Progenitor cell of endocrine pancreas (in vitro differentiated cells): ENCODE measurements at places on chromosomes 7 and 10. TPM values are rescaled to one million over a fixed set of nuclear protein-coding genes. Genes with fewer than 3 reads are reported as not detected.

Gene GIMAP8
- not detected in 2 replicates for total RNA-seq

Gene SEMA3D
- total RNA-seq = 27.9 and 36.3 TPM in 2 replicates

Gene MGAM2
- 1.2 and 1.6 TPM in 2 replicates for total RNA-seq

Gene PTPRN2
- total RNA-seq = 9.4 and 11.4 TPM in 2 replicates

Gene SEM1
- 62.9 and 64.2 TPM in 2 replicates for total RNA-seq

Gene FAM237B
- not detected in 2 replicates for total RNA-seq

Gene ACSM6
- not detected in 2 replicates for total RNA-seq

Gene HOXA7
- 1.4 and 1.5 TPM in 2 replicates for total RNA-seq

Gene FUOM
- total RNA-seq = 14.7 and 16.2 TPM in 2 replicates

Gene ZNF32
- total RNA-seq = 52.0 and 57.6 TPM in 2 replicates

Gene AKR1B1
- total RNA-seq = 96.0 and 99.8 TPM in 2 replicates

Gene STEAP1
- 5.1 and 5.8 TPM in 2 replicates for total RNA-seq

Gene SPAG6
- total RNA-seq = 8.5 and 8.9 TPM in 2 replicates

Gene FGL2
- total RNA-seq = not detected in 2 replicates

Gene DGKB
- 0.74 and 1.0 TPM in 2 replicates for total RNA-seq

Gene AKR1C2
- total RNA-seq = 7.2 and 12.6 TPM in 2 replicates

DNA sequence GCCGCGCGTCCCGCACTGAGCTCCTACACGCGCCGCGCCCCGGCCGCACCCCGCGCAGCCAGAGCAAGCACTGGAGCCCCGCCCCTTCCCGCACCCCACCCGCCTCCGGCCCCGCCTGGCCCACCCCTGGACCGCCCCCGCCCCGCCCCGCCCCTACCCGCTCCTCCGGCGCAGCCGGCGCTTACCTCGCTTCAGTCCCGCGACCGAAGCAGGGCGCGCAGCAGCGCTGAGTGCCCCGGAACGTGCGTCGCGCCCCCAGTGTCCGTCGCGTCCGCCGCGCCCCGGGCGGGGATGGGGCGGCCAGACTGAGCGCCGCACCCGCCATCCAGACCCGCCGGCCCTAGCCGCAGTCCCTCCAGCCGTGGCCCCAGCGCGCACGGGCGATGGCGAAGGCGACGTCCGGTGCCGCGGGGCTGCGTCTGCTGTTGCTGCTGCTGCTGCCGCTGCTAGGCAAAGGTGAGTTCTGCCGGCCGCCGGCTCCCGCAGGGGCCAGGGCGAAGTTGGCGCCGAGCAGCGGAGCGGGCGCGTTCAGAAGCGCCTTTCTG is at the start of gene RET:
TSS of gene RET (plus strand) at position 194 of the 545 bp plus-strand sequence. CDS start at position 384, 190 bp downstream.
- H3K27me3 ChIP-seq = peaks cover 78% of the 10 kb centered on the region
- H3K36me3 ChIP-seq = no peaks in the 10 kb centered on the region
- no peak for DNase-seq

DNA sequence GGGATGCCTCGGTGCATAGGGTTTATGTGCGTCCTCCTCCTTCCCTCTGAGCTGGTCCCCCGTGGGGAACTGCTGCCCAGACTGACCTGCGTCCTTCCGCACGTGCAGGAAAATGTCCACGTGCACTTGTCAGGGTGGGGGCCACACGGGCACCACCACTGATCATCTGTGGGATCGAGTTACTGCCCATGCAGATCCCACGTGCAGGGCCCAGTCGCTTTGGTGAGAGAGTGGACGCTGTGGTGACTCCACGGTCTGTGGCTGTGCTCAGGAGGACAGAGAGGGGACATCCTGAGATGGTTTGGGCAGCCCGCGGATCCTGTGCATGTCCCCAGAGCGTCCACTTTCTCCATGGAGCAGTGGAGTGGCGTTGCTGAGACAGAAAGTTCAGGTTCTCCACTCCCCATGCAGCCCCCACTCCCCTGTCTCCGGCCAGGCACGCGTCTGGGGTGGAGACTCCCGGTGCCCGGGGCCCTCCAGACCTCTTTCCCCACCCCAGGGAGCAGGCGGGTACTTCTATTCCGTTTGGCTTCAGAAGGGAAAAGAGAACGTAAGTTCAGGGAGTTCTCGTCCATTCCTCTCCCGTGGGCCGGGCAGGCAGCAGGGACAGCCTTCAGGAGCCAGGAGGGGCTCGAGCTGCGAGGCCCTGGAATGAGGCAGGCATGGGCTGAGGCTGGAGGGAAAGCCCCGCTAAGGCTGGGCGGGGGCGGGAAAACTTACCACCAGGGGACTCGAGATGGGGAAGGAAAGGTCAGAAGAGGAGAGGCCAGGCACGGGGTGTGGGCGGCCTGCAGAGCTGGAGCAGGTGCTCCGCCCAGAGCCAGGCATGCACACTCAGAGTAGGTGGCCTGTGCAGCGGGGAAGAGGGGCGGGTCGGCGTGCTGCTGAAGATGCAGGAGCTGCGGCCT is 59.9 kb downstream of the EGFR start:
- no peaks in the 10 kb centered on the region for H3K27me3 ChIP-seq
- H3K4me1 ChIP-seq = peaks cover 50% of the 10 kb centered on the region
- DNase-seq = no peak
- H3K27ac ChIP-seq = peak overlapping the region; percentile 57
- no peak overlapping the region for H3K4me3 ChIP-seq
- peaks cover 1% of the 10 kb centered on the region for H3K36me3 ChIP-seq

DNA sequence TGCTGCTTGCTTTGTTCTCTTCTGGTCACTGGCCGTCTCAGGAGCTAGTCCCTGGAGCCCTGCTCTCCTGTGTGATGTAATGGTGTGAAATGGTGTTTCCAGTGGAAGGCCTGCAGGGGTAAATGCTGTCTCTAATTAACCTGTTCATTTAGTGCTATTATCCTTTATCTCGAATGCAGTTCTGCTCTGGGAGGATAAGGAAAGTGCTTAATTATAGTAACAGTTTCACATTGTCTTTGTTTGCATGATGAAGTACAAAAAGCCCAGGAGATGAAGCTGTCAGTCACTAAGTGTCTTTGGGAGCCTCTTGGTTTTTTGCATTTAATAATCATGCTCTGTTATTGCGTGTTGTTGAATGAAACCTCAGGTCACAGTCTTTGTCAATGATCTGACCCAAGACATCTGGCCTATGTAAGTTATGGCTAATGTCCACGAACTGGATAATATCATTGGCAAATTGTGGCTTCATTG is 755.3 kb upstream of the GALNT17 start:
- H3K36me3 ChIP-seq = peaks cover 2% of the 10 kb centered on the region
- peaks cover 8% of the 10 kb centered on the region for H3K4me1 ChIP-seq
- no peak overlapping the region for H3K4me3 ChIP-seq
- no peaks in the 10 kb centered on the region for H3K27me3 ChIP-seq

GRCh38 chr10:52343439-52343838 is 29.4 kb downstream of the DKK1 start:
- H3K4me3 ChIP-seq = no peak overlapping the region
- H3K27me3 ChIP-seq = no peaks in the 10 kb centered on the region
- H3K36me3 ChIP-seq = no peaks in the 10 kb centered on the region
- no peak for DNase-seq

GRCh38 chr10:108913300-108913699 is 1010.0 kb downstream of the XPNPEP1 start:
- peaks cover 20% of the 10 kb centered on the region for H3K27me3 ChIP-seq
- peaks cover 2% of the 10 kb centered on the region for H3K4me1 ChIP-seq
- no peak overlapping the region for H3K27ac ChIP-seq
- no peaks in the 10 kb centered on the region for H3K36me3 ChIP-seq
- DNase-seq = no peak

DNA sequence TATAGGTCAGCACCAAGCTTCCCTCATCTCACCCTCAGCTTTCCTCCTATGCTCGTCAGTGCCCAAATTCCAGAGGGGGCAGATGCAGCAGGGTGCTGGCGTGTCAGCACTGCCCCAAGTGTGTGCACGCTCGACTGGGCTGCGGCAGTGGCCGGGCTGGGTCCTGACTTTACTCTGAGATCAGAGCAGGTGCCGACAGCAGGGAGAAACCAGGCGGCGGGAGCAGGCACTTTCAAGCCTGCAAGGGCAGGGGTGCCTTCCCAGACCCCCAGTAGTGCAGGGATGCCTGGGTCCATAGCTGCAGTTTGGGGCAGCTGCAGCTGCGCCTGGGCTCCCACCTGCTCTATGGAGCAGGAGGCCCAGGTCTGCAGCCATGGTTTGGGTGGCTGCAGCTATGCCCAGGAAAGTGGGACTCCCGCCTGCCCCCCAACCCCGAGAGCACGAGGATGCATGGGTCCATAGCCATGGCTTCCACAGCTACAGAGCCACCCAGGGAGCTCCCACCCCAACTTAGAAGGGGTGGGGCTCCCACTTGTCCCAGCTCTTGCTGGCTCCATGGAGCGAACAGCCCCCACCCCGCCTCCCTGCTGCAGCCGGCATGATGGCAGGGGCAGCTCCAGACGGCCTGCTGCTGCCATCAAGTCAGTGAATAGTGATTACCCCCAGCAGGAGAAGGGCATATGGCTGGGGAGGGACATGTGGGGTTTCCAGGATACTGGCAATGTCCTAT is 199.2 kb upstream of the KMT2E start:
- DNase-seq = no peak
- H3K27me3 ChIP-seq = peaks cover 13% of the 10 kb centered on the region
- no peak overlapping the region for H3K27ac ChIP-seq
- no peaks in the 10 kb centered on the region for H3K4me1 ChIP-seq
- no peak overlapping the region for H3K4me3 ChIP-seq

- DNase-seq = no peak
- no peak overlapping the region for H3K27ac ChIP-seq
- H3K36me3 ChIP-seq = no peaks in the 10 kb centered on the region
- H3K4me1 ChIP-seq = no peaks in the 10 kb centered on the region
- H3K4me3 ChIP-seq = no peak overlapping the region
- no peaks in the 10 kb centered on the region for H3K27me3 ChIP-seq
Measured at GRCh38 chr10:30282221-30282620, 66.9 kb downstream of the MTPAP start.

DNA sequence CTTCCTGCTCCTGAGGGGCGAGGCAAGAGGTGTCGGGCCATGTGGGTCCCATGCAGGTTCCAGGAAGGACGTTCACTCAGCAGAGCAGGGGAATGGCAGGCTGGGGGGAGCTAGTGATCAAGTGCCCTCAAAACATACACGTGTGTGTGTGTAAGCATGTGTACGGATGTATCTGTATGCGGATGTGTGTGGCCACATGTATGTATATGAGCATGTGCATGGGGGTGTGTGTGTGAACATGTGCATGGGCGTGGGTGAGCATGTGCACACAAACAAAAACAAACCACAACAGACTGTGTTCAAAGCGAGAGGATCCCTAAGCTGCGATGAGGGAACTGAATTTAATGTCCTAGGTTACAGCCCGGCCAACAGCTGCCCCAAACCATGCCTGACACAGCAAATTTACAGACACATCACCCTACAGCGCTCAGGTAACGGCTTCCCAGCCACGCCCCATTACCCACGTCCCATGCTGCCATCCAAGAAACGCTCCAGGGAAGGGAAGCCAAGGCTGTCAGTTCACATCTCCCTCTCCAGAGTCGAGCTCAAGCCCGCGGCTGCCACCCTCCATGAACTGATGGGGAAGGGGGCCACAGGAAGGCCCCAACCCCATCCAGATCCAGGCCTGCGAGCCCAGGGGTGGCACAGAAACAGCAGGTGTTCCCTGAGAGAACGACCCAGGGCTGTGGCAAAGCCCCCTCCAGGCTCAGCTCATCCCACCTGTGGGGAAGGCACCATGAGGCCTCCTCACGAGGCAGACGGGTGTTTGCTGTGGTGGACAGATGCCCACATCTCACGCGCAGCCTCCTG is 56.6 kb downstream of the PTPRN2 start:
- no peaks in the 10 kb centered on the region for H3K36me3 ChIP-seq
- no peaks in the 10 kb centered on the region for H3K27me3 ChIP-seq
- H3K4me3 ChIP-seq = no peak overlapping the region
- H3K4me1 ChIP-seq = peaks cover 2% of the 10 kb centered on the region
- DNase-seq = no peak
- no peak overlapping the region for H3K27ac ChIP-seq

DNA sequence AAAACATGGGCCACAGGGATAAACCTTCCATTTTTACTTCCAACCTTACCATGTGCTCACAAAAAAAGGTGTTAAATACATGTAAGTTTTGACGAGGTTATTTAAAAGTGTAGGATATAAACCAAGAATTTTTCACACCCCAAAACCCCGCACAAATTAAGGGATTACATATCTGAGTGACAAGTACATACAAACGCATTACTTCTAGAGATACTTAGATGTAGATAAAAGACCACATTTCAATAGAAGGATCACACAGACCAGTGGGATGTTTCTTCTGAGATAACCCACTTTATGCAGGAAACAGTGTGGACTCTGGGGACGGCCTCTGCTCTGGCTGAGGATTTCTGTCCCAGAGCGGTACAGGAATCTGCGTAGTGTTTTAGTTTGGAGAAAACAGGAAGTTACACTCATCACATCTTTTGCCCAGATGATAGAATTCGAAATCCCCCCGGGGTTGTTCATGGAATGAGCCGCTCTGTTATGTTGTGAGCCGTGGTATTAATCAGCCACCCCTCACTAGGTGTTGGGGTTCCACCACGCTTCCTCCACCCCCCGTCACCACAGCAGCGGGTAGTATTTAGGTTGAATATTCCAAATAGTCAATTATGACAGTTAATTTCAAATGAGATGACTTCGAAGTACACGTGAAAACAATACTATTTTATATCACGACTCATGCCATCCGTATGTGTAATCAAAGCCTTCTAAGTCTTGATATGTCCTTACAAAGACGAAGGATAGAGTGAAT is 1.3 kb upstream of the CUL1 start:
- peak overlapping the region; percentile 83 for H3K4me3 ChIP-seq
- H3K27me3 ChIP-seq = peaks cover 6% of the 10 kb centered on the region
- H3K27ac ChIP-seq = peak overlapping the region; percentile 95
- DNase-seq = no peak

- H3K4me3 ChIP-seq = no peak overlapping the region
- H3K4me1 ChIP-seq = peaks cover 19% of the 10 kb centered on the region
- no peak overlapping the region for H3K27ac ChIP-seq
- no peaks in the 10 kb centered on the region for H3K27me3 ChIP-seq
Measured at GRCh38 chr10:18098201-18098600, 42.0 kb upstream of the CACNB2 start.

DNA sequence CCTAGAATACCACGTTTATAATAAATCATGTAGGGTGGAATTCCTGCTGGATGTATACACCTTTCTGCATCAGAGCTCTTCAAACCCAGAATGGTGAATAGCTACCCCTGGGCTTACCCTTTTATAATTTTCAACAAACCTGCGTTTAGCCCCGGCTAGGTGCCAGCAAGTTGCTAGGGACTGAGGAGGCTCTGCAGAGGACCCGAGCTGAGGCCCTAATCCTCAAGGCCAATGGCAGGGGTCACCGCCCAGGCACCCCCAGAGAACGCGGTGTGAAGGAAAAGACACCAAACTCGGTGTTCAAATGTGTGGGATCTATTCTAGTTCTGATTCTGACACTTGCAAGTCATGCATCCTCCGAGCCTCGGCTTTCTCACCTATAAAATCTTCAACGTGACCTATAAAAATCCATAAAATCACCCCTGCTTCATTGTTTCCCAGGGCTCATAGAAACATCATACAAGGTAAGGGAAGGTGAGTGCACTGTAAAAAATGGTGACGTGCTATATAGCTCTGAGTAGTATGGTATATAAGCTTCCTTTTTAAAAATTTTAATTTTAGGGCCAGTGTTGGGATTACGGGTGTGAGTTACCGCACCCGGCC is 2.5 kb upstream of the ANXA11 start:
- peak overlapping the region; percentile 91 for H3K27ac ChIP-seq
- no peak for DNase-seq
- no peaks in the 10 kb centered on the region for H3K36me3 ChIP-seq
- peaks cover 3% of the 10 kb centered on the region for H3K27me3 ChIP-seq
- H3K4me1 ChIP-seq = peaks cover 30% of the 10 kb centered on the region
